Activated B cell treated with CpG ODN at 0.5 μM for 24 hours (primary cell): ENCODE measurements at places on chromosomes 5 and 9. TPM values are rescaled to one million over a fixed set of nuclear protein-coding genes. Genes with fewer than 3 reads are reported as not detected.

The C9 gene
- total RNA-seq: not detected in 2 replicates

The MVB12B gene
- 2.3 and 2.5 TPM in 2 replicates for total RNA-seq

The ACTBL2 gene
- total RNA-seq: not detected in 2 replicates

The SH2D3C gene
- total RNA-seq: 49.2 and 51.8 TPM in 2 replicates

The FBLL1 gene
- total RNA-seq: 0.20 TPM in 1 of 2 replicates, not detected in the other

The ENTPD2 gene
- not detected in 2 replicates for total RNA-seq

The NUDT12 gene
- 2.6 and 3.5 TPM in 2 replicates for total RNA-seq

The ZNF354C gene
- total RNA-seq: 6.3 and 7.1 TPM in 2 replicates

The SPINK6 gene
- not detected in 2 replicates for total RNA-seq

The PCDHB6 gene
- not detected in 2 replicates for total RNA-seq

The HOMER1 gene
- total RNA-seq: 3.2 and 4.2 TPM in 2 replicates

The CER1 gene
- total RNA-seq: not detected in 2 replicates

The FAM221B gene
- total RNA-seq: not detected in 2 replicates

The IFNB1 gene
- total RNA-seq: not detected in 2 replicates

The NIPAL4 gene
- 2.7 and 2.8 TPM in 2 replicates for total RNA-seq

The KLHL3 gene
- total RNA-seq: 5.3 and 5.9 TPM in 2 replicates

The TTC23L gene
- total RNA-seq: not detected in 2 replicates

The SCGB3A1 gene
- not detected in 2 replicates for total RNA-seq

The CANX gene
- total RNA-seq: 318 and 332 TPM in 2 replicates

The ADAMTS16 gene
- total RNA-seq: not detected in 2 replicates

The C8G gene
- 0.69 and 3.4 TPM in 2 replicates for total RNA-seq

The GRXCR2 gene
- not detected in 2 replicates for total RNA-seq

The SEMA6A gene
- 0.20 TPM in 2 replicates for total RNA-seq

The SLC46A2 gene
- total RNA-seq: not detected in 2 replicates

The ALDOB gene
- total RNA-seq: not detected in 2 replicates

The ASTN2 gene
- total RNA-seq: 2.3 TPM in 2 replicates

The GPRIN1 gene
- total RNA-seq: 2.8 and 3.2 TPM in 2 replicates

The TAF11L5 gene
- not detected in 2 replicates for total RNA-seq

The CBY3 gene
- total RNA-seq: not detected in 2 replicates

The CEL gene
- 0.49 and 0.64 TPM in 2 replicates for total RNA-seq

The UBQLN1 gene
- total RNA-seq: 84.4 and 96.8 TPM in 2 replicates

The SH3RF2 gene
- total RNA-seq: not detected in 2 replicates
